ENCODE measurements at places on chromosomes 1 and 21.

DNA sequence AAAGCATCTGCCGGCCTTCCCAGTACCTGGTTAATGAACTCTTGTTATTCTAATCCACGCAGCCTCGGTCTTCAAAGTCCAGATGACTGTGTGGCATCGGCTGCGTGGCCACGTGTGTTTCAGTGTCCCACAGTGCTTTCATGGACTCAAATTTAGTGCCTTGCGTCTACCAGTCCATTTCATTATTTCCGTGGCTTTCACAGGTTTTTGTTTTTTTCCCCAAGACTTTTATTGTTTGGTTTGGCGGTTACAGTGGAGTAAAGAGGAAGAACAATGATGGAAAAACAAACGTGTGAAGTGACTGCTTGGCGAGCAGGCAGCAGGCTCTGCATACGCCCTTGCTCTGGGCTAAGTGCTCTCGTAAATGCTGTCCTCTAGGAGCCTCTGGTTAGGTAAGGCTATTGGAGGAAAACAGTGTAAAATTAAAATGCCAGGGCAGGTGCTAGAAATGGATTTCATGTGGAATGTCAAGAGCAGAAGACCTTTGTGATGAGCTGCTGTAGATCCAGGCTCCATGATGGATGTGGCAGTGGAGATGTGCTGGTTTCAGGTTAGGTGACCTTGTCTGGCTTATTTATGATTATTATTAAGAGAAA is 536.3 kb downstream of the KIF26B start:
- no peak for DNase-seq

DNA sequence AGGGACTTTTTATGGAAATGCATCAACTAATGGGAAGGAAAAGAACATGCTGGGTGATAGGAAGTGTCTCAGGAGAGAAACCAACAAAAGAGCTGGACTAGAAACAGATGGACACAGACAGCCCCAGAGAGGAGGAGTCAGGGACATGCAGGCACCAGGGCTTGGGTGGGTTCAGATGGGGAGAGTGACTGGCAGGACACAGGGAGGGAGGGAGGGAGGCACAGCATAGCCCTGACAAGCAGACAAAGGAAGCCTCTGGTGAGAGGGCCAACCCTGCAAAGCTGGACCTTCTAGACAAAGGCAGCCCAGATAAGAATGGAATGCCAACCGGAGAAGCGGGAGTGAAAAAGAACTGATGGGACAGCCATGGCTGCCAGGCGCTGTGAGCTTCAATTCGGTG is 568.8 kb downstream of the AJAP1 start:
- no peak for DNase-seq

- no peak for DNase-seq
These were observed 52.8 kb upstream of the EDARADD start for GRCh38 chr1:236341298-236341697.

- DNase-seq = peak; percentile 17
These were observed 18.5 kb downstream of the NCF2 start for GRCh38 chr1:183571678-183572268.

DNA sequence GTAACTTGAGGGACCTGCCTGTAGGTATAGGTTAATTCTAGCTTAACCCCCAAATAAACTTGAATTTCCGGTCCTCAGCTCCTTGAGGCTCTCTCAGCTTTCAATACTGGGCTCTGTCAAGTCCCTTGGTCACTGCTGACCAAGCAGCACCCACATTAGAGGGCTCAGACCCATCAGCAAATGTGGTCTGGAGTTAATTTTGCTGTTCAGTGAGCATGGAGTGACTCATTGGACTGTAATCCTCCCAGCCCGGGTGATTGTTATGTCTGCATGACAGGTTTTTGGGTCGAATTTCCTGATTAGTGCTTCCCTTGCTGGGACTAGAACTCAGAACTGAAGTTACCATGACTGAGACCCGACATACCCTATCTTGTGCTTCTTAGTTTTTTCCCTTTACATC is 130.6 kb downstream of the URB2 start:
- DNase-seq = peak; percentile 81

DNA sequence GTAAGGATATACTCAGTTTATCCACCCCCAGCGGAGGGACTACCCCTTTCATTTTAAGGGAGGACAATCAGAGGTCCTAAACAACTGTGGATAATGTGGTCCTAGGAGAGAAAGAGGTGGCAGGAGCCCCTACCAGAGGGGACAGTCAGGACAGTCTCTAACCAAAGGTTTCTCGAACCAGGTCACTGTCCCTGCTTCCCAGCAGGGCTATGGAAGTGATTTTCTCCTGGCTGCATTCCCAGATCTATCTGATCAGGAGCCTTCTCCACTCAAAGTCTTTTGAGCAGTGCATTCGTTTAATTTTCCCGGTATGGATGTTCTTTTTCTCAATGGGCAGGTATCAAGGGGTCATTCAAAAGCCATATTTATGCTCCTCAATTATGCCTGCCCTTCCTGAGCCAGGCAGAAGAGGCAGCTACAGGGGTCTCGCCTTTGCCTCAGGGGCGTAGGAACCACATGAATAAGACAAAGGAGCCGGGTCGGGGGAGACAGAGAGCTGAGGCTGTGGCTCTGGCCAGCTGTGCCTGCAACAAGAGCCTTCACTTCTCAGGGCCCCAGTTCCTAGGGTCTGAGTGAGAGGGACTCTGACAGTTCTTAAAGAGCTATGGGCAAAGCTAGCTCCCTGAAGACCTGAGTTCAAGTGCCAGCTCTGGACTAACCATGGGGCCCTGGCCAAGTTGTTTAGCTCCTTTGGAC is 62.5 kb upstream of the DMRTB1 start:
- no peak for DNase-seq

DNA sequence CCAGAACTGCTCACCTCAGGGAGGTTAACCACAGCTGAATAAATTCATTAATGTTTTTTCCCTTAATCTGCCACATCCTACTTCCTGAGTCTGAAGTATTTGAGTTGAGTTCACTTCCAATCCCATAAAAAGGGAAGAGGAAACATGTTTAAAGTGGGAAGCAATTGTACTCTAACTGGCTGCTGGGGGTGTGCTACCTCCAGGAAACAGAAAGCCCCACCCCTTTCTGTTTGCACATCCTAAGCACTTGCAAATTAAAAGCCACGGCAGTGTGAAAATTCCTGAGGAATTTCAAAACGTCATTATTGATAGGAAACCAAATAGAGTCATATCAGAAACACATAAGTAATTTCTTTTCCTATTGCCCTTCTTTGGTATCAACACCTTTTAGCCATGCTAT is 307.0 kb upstream of the NR5A2 start:
- DNase-seq = no peak

- no peak for DNase-seq
These were observed 92.6 kb upstream of the CASZ1 start for GRCh38 chr1:10888791-10889649.

GRCh38 chr1:31575369-31576140 is 760 bp upstream of the TINAGL1 start:
- DNase-seq = no peak

- DNase-seq = no peak
These were observed 4.8 kb downstream of the FAM3B start for GRCh38 chr21:41321211-41321907.

GRCh38 chr1:109891930-109892329 is 18.7 kb upstream of the CSF1 start:
- no peak for DNase-seq
